Right lobe of liver (tissue), 6 donors: ENCODE measurements at places on chromosomes 16 and 17. TPM values are rescaled to one million over a fixed set of nuclear protein-coding genes. Genes with fewer than 3 reads are reported as not detected.

DNA sequence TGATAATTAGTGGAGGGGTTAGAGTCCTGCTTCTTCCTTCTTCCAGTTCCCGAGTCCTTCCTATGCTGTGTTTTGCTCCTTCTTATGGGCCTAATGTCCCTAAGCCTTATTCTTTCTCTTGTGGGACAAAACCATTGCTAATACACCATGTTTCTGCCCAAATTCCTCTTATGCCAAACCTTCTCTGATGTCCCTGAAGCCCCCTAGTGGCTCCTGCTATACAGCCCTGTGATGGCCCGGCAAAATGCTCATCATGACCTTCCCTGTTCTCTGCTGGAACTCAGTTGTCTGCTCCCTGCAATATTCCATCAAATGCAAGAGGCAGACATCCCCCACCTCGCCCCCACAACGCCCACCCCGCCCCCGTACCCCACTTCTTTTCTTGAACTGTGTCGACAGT, 171.6 kb downstream of the CDH11 start:
- no peak for DNase-seq

DNA sequence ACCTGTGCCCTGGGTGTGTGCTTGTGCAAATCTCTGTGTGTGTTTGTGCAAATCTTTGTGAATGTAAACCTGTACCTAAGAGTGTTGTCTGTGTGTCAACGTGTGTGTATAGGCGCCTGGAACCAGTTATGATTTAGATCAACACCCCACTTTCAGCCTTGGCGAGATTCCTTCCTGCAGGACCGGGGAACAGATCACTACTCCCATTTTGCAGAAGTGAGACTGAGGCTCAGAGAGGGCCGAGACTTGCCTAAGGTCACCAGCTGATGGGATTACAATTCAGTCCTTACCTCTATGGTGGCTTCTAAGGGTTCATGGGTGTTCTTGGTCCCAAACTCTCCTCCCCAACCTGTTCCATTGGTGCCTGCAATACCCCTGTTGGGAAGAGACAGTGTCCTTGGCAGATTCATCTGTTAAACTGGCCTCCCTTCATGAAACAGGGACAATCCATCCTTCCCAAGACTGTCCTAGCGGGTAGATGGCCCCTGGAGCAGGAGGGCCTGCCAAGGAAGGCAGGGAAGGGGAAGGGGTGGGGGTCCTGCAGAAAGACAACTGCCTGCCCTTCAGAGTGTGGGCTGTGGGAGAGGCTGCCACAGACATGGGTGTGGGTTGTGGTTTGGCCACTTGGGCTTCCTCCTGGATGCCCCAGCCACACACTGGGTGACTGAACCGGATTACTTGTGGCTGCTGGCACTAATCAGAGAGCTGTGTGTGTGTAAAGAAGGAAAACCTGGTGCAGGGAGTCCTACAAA, 6.9 kb upstream of the MAPK7 start:
- DNase-seq, result peak; percentile 25

DNA sequence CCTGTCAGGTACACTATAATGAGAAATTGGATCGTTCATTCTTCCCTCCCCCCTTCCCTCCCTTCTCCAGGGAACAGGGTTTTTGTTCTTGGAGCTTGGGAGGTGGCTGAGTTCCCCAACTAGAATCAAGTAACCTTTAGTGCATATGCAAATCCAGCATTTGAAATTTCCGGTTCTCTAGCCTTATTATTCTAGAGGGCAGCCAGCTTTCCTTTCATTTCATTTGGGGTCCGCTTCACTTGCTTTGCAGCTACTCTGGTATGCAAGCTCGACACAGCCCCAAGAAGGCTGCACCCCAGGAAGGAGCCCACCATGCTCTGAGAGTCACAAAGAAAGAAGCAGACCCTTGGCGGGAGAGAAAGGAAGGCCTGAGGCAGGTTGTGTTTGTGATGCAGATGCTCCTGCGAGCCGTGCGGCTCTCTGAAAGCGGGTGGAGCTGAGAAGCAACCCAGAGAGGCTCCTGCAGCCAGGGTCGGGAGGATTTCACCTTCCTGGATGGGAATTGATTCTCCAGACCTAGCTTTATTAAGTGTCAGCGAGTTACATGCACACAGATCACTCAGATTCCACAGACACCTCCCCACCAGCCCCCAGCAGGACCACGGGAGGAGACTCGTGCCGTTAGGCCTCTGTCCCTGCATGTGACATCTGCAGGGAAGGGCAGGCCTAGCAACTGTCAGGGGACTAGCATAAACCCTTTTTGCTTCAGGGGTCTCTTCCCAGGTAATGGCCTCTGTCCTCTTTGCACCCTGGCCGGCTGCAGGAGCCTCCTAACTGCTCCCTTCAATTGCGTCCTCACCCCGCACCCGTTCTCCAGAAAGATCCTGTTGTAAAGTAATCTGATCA, 34.5 kb downstream of the PMM2 start:
- no peak for DNase-seq

Gene KRTAP9-4
- not detected for total RNA-seq

DNA sequence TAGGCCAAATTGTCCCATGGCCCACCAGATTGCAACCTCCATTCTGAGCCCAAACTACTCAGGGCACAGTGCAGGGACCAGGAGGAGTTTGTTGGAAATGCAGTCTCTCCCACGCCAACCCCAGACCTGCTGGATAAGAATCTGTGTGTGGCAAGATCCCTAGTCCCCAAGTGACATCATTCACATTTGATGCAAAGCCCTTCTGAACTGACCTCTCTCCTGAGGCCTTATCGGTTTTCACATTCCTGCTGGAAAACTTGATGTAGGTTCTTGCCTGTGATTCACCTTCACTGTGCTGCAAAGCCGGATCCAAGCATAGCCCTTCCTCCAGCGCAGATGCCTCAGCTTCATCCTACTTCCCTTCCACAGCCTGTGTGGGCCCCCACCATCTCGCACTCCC, 6.6 kb upstream of the SHCBP1 start:
- no peak for DNase-seq

GRCh38 chr16:9797306-9797705, 384.9 kb downstream of the GRIN2A start:
- no peak for DNase-seq

DNA sequence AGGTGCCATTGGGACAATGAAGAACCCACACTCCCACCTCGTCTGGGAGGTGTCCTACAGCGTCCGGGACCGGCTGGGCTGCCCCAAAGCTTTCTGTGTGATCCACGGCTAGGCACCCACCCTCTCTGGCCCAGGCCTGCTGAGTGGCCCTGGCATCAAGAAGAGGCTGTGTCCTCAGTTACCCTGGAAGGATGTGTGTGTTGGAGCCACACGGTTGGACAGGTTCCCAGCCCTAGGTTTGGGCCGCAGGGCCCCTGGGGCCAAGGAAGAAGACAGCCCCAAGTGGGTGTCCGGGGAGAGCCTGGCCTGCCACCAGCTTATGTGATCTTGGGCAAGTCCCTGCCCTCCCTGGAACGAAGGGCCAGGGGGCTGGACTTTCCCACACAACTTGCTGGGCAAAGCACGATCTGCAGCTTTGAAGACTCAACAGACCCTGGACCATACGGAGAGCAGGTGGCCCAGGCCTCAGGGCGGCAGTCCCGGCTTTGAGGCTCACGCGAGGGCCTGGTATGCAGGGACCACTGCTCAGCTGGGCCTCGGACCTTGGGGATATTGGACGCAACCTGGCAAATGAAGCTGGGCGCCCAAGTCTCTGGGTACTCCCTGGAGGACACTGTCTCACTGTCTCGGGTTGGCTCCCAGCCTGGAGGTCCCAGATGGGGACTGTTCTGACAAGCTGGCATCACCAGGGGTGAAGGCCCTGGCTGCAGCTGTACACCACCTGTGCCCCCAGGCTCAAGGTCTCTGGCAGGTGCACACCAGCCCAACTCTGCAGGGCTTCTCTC, 17.5 kb downstream of the MYBBP1A start:
- no peak for DNase-seq

DNA sequence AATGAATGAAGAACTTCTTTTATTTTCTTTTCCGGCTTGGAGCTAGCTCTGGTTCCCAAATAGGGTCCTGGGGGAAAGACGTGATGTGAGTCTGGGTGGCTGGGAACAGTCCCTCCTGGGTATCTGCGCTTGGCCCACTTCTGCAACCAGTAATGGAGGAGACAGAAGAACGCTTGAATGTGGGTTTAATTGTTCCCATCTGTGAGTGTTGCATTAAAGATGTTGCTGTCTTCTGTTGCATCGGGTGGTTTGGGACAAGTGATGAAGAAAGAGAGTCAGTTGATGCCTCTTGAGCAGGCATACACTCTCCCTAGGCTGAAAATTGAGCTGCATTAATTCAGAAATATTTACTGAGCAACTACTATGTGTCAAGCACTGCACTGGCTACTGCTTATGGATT, 511.1 kb downstream of the CDH13 start:
- DNase-seq, result no peak

DNA sequence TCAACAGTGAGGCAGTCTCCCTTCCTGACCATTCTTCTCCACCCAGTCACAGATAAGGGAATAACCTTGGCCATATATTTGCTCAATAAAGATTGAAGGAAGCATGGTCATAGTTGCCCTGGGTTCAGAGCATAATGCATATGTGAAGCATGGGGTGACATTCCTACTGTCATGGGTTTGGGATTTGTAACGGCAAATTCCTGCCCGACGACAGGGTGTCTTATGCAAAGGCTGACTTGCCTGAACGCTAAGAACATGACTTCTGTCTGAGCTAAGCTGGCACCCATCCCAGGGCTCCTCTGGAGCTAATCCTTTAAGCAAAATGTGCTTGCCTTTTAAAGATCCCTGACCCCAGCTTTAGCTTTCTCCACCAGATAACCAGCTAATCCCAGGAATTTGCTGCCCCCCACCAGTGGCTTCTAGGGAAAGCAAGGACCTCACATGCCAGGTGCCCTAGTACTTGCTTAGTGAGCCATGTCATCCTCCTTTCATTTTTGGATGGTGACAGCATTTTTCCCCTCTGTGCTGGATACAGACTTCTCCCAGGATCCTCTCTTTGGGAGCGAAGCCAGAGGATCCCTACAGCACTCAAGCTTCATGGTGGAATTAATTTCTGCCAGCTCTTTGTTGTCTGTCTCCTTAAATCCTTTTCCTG, 11.7 kb downstream of the SLC7A6OS start:
- DNase-seq, result no peak

Gene TNFRSF17
- total RNA-seq, result not detected

DNA sequence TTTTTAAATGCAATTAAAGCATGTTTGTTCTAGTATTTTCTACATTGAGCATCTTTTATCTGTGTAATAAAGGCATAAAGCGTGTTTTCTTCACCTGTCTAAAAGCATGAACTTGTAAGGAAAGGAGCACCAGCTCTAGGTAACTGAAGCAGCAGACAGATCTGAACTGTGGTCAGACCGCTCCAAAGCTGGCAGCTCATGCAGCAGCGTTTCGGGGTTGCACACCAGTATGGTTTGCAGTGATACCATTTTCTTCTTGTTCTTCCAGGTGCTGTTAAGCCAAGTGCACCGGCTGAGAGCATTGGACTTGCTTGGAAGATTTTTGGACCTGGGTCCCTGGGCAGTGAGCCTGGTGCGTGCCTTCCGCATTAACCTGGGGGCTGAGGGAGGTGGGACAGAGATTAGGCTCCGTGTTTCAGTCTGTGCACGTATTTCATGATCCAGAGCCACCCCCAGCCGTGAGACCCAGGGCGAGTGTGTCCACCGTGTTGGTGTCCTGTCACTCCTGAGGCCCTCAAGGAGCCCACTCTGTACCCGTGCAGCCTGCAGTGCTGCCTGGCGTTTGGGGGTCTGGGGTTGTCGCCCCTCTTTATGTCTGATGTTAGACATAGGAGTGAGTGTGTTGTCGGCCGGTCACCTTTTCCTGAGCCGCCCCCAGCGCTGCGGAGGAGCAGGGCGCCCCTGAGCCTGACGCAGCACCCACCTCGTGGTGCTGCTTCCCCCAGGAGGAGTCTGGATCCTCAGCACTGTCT, 136.3 kb upstream of the CHMP6 start:
- no peak for DNase-seq
